D721Med (cell line): ENCODE measurements at places on chromosomes 4 and X.

- DNase-seq = no peak
Observed at GRCh38 chr4:82797405-82798111, 1.0 kb downstream of the SCD5 start.

DNA sequence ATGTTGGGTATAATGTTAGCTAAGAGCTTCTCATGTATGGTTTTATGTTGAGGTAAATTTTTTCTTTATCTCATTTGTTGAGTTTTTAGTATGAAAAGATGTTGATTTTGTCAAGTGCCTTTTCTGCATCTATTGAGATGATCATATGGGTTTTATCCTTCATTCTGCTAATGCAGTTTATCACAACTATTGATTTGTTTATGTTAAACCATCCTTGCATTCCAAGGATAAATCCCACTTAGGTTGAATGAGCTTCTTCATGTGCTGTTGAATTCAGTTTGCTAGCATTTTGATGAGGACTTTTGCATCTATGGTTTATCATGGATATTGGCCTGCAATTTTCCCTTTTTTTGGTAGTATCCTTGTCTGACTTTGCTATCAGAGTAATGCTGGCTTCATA, 93.3 kb downstream of the SYTL5 start:
- no peak for DNase-seq

DNA sequence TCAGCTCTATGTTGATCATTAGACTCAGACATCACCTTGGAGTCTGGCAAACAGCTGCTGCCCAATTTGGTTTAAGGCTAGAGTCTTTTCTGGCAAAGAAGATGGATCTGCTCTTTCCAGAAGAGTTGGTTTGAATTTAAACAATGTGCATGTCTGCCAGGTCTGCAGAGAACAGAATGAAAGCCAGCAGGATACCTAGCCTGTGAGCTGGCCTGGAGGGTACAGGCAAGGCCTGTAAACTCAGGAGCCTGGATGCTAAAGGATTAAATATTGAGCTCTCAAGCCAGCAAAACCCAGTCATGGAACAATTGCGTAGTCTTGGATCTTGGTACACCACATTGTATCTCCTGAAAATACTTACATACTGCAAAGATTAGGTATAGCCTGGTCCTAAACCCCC, 15.6 kb upstream of the PDLIM3 start:
- DNase-seq = no peak

GRCh38 chr4:162126729-162127128, 37.1 kb downstream of the FSTL5 start:
- DNase-seq = no peak
